B cell (primary cell): ENCODE measurements at places on chromosomes 6 and 20. TPM values are rescaled to one million over a fixed set of nuclear protein-coding genes. Genes with fewer than 3 reads are reported as not detected.
A peak's percentile ranks its signal among the peaks of the same experiment; 100 is the strongest.

The TINAG gene
- not detected in 2 replicates for polyA plus RNA-seq

The NHLRC1 gene
- 0.31 and 0.45 TPM in 2 replicates for polyA plus RNA-seq

The FHL5 gene
- not detected in 2 replicates for polyA plus RNA-seq

The CEP250 gene
- polyA plus RNA-seq, result 14.6 and 16.5 TPM in 2 replicates

The SLC52A3 gene
- not detected in 2 replicates for polyA plus RNA-seq

The FAM120B gene
- polyA plus RNA-seq, result 11.0 and 12.5 TPM in 2 replicates

The LPA gene
- not detected in 2 replicates for polyA plus RNA-seq

The FAM83C gene
- not detected in 2 replicates for polyA plus RNA-seq

DNA sequence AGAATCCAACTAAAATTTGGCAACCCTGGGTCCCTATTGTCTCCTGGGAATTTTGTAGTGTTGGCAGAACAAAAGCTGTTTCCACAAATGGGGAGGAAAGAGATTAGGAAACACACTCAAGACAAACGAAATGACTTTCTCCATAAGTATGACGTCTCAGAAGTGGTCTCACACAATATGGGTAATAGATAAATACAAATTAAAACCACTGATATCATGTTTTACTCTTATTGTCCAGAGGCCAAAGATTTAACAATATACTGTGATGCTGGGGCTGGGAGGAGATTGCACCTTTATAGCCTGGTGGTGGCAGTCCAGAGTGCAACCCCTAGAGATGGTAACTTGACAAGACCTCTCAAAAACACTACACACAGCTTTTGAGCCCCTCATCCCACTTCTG is 18.6 kb downstream of the FKBP1A start:
- no peak for DNase-seq

- DNase-seq, result no peak
These were observed 10.6 kb downstream of the ULBP3 start for GRCh38 chr6:150058231-150058792.

- no peak for DNase-seq
These were observed 5.1 kb upstream of the POPDC3 start for GRCh38 chr6:105184921-105185320.

DNA sequence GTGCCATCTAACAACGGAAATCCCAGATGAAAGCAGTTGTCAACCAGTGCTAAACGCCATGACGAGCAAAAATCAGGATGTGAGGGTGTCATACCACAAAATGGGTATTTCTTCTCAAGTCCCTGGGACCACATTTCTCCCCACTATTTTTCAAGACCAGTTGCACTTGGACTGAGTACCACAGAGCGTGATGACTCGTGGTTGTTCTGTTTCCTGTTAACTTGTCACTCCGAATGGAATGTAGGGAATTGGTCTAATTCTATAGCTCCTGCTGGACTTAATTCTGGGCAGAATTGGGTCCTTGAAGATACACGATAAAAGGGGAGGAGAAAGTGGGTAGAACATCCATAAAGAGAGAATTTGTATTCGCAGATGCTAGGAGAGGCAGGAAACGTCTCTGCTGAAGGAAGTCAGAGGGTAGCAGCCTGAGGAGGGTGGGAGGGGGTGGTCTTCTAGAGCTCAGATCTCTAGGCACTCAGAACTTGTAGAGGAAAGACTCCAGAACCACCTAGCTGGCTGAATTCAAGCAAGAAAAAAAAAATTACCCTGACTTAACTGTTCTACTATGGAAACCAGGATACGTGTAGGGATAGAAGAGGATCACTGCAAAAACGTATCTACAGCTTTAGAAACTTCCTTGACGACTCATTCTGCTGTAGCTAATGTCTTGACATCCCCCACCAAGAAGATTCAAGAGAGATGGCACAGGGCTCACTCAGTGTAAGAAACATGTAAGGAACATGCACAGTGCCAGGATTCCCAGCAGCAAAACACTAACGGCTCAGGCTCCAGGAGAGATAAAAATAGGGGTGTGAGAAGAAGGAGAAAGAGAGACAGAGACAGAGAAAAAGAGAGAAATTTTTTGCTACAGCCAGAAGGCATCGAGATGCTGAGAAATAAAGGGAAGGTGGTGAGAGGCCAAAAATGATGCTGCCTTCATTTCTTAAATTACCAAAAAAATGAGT is 494.7 kb downstream of the CD83 start:
- no peak for DNase-seq

DNA sequence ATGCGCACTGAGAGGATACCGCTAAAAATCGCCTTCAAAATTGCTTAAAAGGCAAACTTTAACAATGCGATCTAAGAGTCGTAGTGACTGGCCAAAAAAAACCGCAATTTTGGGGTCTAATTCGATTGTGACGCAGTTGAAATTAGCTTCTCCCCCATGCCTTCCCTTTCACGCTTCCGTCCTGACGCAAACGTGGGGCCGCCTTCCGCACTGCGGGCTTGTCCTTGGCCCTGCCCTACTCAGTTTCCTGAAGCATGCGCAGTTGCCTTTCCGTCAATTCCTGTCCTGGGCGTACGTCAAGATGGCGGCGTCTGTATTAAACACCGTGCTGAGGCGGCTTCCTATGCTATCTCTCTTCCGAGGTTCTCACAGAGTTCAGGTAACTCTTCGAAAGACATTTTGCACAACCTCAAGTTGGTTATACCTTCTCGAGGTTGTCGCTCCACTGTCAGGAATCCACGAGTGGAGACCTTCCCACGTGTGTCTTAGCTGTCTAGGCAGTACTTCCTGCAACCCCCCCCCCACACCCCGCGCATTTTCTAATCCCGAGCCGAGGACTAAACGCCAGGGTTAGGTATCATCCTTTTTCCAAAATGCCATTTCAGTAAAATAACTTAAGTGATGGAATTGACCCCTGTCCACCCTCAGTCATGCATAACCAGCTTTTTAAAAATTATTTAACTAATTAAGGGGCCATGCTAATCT is at the start of gene MRPS18B:
MRPS18B (plus strand) TSS at position 276 of the 705 bp plus-strand sequence; CDS start at position 302, 26 bp downstream.
- peak; percentile 100 for DNase-seq

DNA sequence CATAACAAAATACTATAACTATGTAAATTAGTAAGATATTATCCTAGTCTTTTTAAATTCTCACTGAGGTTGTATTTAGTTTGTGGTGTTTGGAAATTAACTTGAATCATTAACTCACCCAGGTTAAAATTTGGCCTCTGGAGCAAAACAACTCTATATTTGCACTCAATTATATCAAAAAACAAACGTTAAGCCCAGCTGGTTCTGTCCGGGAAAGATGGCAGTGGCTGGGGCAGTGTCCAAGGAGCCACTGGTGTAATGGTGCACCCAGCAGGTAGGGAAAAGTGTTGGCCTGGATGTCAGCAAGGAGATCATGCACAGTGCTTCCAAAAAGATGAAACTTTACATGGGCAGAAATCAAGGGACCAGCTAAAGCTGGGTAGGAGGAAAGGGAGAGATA is 285.3 kb upstream of the CITED2 start:
- no peak for DNase-seq

GRCh38 chr6:82362144-82362543 is 1.5 kb upstream of the TPBG start:
- no peak for DNase-seq

DNA sequence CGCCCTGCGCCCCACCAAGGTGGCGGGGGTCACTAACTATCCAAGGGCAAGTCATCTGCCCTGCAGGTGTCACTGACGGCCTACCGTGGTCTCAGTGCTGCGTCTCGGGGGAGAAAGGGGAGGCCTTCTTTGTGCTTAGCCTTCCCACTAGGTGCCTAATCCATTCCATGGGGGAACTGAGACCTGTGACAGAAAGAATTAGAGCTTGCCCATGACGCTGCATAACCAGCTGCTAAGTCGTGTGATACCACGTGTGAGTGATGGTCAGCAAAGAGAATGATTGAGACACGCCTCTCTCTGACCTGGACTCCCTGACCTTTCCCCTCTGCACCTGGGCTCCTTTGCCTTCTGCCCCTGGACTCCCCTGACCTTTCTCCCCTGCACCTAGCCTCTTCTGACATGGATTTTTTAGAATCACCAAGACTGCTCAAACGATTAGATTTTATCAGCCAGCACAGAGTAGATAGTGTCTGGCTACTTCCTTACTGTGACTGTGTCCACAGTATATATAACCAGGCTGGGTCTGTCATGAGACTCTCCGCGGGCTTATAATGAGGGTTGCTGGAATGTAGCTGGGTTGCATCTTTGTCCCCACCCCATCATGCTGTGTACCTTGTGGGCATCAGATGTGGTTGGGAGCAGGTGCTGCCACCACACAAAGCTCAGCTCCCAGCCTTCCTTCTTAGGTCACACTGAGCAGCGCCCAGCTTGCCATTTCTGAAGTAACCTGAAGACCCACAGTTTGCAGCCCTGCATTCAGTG is 140.6 kb downstream of the TMEM242 start:
- no peak for DNase-seq
